ENCODE measurements at places on chromosomes 13 and 19.

- DNase-seq = no peak
Measured at GRCh38 chr19:1601613-1602064, 3.6 kb downstream of the UQCR11 start.

DNA sequence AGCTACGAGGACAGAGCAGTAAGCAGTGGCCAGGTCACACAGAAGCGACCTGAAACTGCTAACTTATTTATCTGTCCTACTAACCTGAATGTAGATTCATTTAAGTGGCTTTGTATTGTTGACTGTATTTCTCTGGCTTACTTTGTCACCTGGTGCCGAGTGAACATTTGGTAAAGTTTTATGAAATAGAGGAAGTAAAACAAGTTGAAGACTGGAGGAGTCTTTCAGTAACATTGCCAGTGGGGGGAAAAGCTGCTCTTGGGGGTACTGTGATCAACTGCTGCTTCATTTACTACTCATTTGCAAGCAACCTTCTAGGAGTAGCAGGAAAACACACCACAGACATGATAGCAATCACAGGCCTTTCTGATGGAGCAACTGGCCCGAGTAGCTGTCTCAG is 615.0 kb downstream of the FGF9 start:
- peak; percentile 45 for DNase-seq

- DNase-seq = no peak
Measured at GRCh38 chr13:40471076-40471475, 195.4 kb downstream of the FOXO1 start.

DNA sequence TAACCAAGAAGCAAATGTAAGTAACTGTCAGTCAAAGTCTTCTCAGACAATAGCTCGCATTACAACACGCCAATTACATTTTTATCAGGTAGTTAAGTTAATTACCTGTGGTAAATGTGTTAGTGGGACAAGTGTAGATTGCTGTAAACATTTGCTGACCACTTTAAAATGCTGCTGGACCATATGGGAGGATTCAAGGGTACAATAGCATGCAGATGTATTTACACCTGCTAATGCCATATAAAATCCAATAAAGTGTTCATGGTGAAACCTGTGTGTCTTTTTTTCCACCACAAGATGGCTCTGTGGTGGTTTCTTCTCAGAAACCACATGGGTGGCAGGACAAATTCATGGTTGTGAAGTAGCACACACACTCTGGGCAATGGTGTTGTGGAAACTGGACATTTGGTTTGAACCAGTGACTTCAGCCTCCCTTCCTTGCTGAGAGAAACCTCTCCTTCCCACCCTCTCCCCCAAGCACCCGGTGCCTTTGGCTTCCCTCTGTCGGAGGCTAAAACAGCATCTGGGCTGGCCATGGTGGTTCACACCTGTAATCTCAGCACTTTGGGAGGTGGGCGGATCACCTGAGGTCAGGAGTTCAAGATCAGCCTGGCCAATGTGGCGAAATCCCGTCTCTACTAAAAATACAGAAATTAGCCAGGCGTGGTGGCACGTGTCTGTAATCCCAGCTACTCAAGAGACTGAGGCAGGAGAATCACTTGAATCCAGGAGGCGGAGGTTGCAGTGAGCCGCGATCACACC is 18.1 kb upstream of the GTF3A start:
- DNase-seq = no peak

DNA sequence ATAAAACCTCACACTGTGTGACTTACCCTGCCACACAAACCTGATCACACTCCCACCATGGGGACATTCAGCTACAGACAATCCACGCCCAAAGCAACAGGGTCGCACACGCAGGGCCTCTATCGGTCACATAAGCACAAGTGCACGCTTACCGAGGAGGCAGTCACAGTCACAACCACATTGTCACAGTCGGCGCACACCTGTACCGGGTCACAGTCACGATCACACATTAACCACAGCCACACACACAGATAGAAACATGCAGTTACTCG is 579 bp downstream of the ZNF566 start:
- no peak for DNase-seq

GRCh38 chr13:27696731-27697130 is 75.0 kb downstream of the POLR1D start:
- no peak for DNase-seq

- no peak for DNase-seq
Measured at GRCh38 chr13:34401696-34402095, 540.4 kb upstream of the NBEA start.

DNA sequence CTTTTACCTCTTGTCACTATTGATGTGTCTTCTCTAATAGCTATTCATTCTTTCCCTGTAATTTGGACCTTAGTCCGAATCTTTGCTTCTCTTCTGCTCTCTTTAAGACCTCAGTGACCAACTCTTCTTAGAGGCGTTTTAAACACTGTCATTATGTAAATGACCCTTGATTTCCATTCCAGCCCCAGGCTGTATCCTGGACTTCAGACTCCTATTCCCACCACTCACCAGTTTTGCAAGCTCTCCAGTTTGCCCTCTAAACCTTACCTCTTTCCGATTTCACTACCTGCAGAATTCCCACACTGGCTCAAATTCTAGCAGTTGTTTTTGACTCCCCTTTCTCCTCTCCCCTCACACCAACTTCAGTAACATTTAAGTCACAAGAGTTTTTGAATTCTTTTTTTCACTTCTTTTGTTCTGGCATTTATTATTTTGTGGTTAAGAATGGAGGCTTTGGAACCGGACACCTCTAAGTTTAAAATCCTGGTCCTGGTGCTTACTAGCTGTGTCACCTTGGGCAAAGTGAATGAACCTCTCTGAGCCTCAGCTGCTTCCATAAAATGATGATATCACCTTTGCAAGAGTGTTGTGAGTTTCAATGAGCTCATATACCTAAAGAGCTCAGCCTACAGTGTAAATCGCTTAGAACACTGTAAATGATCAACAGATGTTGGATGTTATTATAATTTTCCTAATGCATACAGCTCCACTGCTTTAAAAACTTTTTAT is 13.6 kb upstream of the HMGB1 start:
- no peak for DNase-seq

- DNase-seq = no peak
Measured at GRCh38 chr13:85420136-85420535, 379.1 kb downstream of the SLITRK6 start.

GRCh38 chr13:72638059-72638815 is 89.2 kb downstream of the MZT1 start:
- no peak for DNase-seq

- no peak for DNase-seq
Measured at GRCh38 chr13:98746968-98747367, 5.5 kb downstream of the SLC15A1 start.

GRCh38 chr13:66723576-66723975 is 506.6 kb downstream of the PCDH9 start:
- no peak for DNase-seq

GRCh38 chr19:45467115-45467455 is 711 bp upstream of the FOSB start:
- no peak for DNase-seq

DNA sequence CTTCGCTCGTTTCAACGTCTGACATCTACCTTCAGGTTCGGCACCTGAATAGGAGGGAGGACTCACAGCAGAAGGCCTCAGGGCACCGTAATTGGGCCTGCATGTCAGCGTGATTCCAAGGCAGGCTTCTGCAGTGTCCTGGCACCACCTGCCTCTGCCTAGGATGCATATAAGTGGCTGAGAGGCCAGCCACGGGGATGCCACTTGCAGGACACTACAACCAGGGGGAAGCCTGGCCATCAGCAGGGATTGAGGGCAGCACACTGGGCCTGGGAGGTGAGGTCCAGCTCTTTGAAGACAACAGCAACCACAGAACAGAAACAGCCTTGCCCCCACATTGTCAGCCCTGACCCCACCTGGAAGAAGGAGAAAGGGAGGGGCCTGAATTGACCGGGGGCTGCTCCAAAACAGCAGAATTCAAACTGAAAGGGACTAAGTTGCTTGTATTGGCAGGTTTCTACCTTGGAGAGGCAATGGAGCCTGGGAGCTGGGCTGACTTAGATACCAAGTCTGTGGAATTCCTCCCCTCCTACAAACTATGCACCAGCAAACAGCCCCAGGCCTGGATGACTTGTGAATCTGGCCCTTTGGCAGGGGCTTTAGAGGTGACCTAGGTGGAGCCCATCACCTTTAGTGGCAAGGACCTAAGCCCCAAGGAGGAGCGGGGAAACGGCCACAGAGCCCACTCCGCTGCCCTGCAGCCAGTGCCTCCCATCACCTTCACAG is 34.1 kb upstream of the POMP start:
- no peak for DNase-seq

GRCh38 chr13:49315036-49315565 is 67.4 kb downstream of the CDADC1 start:
- no peak for DNase-seq

GRCh38 chr19:27794494-27795042 is 1418.4 kb downstream of the UQCRFS1 start:
- DNase-seq = peak; percentile 53

DNA sequence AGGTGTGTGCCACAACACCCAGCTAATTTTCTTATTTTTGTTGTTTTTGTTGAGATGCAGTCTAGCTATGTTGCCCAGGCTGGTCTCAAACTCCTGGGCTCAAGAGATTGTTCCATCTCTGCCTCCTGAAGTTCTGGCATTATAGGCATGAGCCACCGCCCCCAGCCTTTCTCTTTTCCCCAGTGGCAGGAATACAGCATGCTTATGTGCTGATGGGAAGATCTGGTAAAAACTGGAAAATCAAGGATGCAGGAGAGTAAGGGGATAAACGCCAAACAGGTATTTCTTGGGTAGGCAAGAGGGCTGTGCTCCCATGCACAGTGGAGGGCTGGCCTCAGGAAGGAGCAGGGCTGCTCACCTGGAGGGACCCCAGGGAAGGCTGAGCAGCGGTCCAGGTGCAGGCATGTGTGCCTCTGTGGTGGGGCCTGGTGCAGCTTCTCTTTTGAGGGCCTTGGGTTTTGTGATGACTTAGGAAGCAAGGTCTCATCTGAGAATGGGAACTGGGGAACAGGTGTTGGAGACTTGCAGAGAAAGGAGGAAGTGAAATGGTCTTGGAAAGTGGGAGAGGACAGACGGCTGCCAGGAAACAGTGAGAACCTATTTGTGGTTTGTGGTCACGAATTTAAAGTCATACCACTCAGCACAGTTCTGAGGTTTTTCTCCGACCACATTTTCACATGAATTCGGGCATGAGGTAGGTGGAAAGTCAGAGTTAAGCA is 106.5 kb downstream of the TEX26 start:
- DNase-seq = no peak

DNA sequence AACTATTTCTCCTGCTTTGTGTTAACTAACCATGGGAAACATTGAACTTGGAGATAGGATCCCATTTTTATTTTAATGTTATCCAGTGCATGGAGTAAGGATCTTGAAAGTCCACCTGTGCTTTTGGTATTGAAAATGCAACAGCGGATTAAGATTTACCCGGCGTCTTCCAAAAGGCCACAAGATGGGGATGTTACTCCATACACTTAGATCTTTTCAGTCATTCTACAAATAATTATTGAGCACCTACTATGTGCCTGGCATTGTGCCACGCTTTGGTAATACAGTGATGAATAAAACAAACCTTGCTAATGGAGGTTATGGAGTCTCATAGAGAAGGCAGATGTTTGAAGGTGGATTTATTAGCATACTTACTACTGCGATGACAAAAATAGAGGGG is 56.9 kb downstream of the RFC3 start:
- DNase-seq = no peak

- DNase-seq = no peak
Measured at GRCh38 chr13:45320876-45321629, 19.9 kb downstream of the TPT1 start.

GRCh38 chr13:60957816-60958215 is 457.8 kb downstream of the PCDH20 start:
- DNase-seq = no peak

DNA sequence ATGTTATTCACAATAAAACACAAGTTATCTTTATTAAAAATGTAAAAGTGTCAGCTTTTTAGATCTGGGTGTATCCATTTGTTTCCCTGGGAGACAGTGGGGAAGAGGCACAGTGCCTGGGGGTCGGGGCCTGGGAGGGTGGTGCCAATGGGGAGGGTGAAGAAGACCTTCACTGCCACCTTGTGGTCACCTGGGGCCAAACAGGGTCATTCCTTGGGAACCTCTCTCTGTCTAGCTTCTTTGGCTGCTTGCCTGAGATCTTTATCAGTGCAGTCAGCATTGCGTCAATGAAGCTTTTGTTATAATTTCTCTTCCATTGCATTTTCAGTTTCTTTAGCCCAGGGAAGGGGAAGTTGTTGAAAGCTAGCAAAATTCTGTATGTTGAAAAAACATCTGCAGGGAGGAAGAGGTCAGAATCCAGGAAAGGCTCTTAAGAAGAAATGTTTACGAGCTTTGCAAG is 39.1 kb downstream of the PCDH8 start:
- DNase-seq = peak; percentile 57

Data from right forelimb (tissue), 1 donor.